ENCODE measurements at places on chromosomes 7 and 10.
A peak's percentile ranks its signal among the peaks of the same experiment; 100 is the strongest.

DNA sequence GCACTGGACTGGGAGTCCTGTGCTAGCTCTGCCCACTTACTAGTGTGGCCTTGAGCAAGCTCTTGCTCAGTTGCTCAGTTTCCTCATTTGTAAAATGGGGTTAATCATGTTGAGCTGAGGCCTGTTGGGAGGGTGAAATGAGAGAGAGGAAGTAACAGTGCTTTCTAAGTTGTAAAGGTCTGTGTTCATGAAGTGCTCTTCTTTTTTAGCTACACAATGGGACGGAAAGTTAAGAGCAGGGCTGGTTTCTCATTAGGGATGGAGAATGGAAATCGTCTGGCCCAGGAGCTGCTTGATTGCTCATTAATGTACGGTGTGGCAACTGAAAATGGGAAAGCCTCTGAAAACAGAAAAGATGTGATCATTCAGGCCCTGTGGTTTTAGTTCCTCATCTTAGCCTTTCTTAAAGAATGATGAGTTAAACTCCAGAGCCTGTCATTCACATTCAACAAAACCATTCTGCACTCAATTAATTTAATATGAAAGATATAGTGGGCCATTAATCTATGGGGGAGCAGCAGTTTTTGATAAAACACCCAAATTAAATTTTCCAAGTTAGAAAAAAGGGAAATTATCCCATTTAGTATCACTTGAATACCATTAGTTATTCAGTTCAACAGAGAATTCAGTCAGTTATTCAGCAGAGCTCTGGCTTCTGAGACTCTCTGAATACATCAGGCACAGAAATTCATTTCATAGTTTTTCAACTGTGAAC is 60.5 kb downstream of the SH2D4B start:
- no peak for DNase-seq

- no peak for DNase-seq
Measured at GRCh38 chr7:22219739-22220493, 137.0 kb downstream of the RAPGEF5 start.

DNA sequence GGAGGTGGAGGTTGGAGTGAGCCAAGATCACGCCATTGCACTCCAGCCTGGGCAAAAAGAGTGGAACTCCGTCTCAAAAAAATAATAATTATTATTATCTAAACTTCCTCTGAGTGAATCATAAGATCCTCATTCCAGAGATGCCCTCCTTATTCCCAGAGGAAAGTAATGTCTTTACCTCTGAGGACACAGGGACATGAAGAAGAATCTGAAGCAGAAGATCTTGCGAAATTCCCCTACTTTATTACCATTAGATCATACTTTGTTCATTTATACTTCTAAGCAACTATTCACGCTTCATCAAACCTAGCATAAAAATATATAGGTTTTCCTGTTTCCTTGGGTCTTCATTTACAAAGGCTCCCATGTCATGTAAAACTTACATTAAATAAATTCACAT is 143.1 kb downstream of the ETV1 start:
- no peak for DNase-seq

DNA sequence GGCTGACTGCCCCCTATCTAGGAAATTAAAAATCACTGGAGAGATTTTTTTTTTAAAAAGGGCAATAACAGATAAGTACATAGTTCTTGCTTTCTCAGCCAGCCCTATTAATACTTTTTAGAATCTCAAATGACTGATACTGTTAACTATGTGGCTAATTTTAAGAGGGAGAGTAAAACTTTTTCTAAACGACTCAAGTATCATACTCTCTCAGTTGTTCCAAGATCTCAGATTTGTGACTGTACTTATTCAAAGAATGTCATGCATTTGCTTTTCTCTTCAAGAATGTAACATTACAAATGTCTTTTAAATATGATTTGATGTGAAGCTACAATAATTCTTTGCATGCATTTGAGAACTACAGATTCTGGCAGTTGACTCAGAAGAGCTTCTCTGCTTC is 55.4 kb upstream of the RAB11FIP2 start:
- DNase-seq: no peak

DNA sequence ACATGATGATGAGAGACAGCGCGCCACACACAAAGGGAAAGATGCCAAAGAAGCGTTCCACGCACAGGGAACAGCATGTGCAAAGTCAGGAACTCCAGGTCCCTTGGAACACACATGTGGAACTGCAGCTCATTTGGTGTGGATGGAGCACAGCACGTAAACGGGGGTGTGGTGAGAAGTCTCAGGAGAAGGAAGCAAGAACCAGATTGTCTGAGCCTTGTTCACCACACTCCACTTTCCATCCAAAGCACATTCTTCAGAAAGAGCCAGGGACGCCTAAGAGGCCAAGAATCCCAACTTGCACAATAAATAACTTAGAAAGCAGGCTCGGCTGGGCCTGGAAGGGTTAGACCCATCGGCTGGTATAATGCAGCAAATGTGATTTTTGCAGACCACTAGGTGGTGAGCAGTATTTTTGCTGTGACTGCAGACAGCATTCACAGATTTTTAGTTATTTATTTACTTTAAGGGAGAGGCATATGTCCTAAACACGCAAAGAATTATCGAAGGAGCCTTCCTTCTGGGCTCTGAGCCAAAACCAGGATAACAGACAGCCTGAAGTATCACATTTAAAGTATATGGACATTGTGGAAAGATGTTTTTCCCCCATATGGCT is 27.9 kb upstream of the ASCC1 start:
- DNase-seq: peak; percentile 38

DNA sequence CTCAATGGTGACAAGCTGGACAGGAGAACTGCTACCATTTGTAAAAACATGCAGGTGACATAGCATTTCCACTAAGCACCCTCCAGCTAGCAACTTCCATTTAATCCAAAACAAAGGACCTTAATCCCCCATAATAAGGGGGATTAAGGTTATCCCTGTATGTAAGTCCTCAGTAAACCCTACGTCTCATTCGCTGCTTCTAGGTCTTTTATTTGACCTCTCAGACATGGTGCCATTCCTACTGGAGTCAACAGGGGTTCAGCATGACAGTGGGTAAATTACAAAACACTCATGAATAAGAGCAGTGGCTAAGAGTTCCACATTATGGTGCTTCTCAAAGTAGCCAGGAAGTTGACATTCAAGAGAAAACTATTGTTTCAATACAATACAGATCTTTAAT is 121.8 kb upstream of the CAV2 start:
- DNase-seq: no peak

DNA sequence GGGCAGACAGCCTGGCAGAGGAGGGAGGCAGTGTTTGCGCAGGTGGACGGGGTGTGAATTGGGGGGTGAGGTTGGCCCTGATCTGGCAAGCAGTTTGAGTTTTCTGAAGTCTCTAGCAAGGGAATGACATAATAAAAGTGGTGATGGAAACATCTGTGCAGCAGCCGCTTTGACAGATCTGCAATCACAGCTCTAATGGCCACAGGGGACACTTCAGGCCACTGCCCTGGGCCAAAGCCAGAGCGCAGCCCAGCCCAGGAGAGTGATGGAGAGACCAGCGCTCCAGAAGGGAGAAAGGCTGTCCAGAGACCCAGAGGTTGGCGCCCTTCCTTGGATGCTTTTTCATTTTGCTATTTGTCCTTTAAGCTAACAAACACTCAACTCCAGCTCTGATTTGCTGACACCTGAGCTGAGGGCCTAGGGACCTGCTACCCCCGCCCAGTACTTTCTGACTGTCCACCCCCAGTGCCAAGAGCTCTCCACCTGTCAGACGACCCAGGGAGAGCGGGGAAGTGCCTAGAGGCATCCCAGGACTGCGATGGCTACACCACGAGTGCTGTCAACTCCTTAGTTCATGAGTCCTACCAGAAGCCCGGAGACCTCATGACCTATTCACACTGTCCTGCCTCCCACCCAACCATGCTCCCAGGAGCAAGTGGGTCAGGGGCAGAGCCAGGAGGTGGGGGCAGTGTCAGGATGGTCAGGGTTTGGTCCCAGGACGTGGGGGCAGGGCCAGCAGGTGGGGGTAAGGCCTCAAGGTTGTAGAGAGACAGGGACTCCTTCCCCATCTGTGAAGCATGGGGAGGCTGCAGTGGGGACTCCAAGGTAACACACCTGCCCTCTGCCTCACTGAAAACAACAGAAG is 112.6 kb downstream of the PRKAG2 start:
- no peak for DNase-seq

DNA sequence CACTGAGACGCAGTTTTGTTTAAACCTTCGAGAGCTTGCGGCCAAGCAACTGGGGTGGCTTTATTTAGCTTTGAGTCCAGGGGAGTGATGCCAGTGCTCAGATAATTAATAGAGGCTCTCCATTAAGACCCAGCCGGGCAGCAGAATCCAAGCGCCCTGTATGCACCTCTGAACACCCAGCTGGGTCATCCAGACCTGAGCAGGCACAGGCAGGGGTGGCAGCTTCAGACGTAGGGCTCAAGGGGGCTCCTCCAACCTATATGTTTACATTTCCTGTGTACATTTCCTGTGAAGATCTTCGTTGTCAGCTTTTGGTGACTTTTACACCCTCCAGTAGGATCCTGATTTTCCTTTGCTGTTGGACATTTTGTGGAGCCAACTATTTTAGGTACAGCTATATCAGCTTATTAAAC is 719.5 kb downstream of the LRMDA start:
- no peak for DNase-seq

DNA sequence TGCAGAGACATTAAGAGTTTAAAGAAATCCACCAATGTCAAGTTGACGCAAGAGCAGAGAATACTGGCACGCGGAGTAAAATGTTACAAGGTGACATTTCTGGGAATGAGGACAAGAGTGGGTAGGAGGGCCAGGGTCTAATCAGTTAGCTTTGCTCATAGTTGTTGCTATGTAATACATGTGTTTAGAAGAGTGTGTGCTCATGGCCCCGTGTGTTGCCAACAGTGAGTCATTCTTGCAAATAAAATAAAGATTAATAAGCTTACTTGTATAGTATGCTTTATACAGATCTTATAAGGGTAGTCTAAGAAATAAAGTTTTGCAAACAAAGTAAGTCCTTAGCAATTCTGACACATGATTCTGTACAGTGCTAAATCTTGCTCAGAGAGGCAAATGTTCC is 64.5 kb downstream of the DNMBP start:
- no peak for DNase-seq

GRCh38 chr10:119705434-119705831 is 20.4 kb upstream of the INPP5F start:
- DNase-seq: no peak

GRCh38 chr7:128352153-128352537 is 8.4 kb upstream of the RBM28 start:
- DNase-seq: no peak

GRCh38 chr7:39199951-39200350 is 222.2 kb downstream of the POU6F2 start:
- DNase-seq: no peak

DNA sequence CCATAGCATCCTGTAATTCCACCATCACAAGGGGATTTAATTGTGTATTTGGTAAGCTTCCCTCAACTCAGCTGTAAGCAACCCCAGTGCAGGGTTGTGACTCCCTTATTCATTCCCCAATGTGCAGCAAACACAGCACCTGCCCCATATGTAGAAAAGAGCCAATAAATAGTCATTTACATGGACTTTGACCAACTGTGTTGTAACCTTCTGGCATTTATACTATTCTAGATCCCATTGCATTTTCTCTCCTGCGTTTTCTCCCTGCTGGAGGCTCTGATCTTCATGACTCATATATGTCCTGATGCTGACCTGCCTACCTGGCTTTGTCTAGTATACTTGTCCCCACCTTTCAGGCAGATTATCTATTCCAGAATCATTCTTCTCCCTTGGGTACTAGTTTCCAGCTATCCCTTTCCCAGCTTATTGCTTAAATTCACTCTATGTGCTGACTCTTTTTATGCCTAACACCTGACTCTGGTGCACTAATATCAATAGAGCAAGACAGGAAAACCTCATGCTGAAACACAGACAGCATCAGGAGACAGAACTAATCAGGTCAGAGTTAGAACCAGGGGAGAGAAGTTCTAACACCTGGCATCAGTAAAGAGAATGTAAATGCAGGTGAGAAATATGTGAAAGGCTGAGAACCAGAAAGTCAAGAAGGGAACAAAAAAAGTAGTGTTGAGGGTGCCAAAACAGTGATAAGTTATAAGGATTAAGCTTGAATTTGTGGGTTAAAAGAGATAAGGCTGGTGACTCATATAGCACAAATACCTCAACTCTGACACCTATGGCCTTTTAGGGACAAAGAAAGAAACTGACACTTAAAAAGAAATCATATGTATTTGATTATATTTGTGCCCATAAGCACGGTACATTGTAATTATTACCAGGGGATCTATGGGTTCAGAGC is 402.7 kb downstream of the IPMK start:
- DNase-seq: no peak

DNA sequence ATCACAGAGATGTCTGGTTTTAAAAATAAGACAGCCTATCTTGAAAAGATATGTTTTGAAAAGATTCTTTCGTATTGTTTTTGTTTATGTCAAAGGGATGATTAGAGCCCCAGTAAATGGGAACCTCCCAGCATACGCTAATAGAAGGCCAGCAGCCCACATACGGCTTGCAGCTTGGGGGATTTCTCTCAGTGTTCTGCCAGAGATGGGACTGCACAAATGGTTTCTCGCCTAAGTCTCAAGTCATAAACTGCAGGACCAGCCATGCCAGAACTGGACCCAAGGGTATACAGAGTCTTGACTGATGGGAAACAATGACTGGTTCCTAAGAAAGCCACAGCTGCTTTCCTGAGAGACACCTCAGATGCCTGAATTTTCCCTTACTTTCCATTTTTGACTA is 306.9 kb upstream of the DGKB start:
- DNase-seq: no peak

- DNase-seq: no peak
Measured at GRCh38 chr7:26683277-26683676, 181.1 kb downstream of the SKAP2 start.

- DNase-seq: no peak
Measured at GRCh38 chr7:30278849-30279652, 5.3 kb upstream of the ZNRF2 start.

GRCh38 chr7:36013246-36014014 is 139.6 kb upstream of the EEPD1 start:
- DNase-seq: no peak

DNA sequence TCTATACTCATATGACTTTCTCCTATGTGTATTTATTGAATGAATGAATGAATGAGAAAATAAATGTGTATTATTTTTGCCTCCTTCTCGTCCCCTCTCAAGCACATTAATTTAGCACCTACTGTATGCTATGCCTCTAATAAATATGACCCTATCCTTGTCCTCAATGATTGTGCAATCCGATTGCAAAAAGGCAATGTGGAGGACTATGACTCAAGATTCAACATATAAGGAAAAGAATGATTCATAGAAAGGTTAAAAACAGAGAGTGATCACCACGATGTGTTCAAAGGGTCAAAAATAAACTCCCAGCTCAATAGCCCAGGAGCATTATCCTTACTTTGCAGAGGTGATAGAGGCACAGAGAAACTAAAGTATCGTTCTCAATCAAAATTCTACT is 322.8 kb upstream of the SORCS1 start:
- no peak for DNase-seq

- DNase-seq: no peak
Measured at GRCh38 chr10:48579251-48579960, 25.5 kb downstream of the ARHGAP22 start.
